NCI-H1417 treated with DMSO at 0.1 percent for 48 hours (cell line): ENCODE measurements at places on chromosomes 11 and 22.

GRCh38 chr11:112392904-112393303, 132.2 kb upstream of the PLET1 start:
- DNase-seq, result peak; percentile 73

- DNase-seq, result no peak
Observed at GRCh38 chr22:32999039-32999815, 59.0 kb downstream of the SYN3 start.

- DNase-seq, result no peak
Observed at GRCh38 chr11:46351606-46352005, 4.3 kb downstream of the DGKZ start.

DNA sequence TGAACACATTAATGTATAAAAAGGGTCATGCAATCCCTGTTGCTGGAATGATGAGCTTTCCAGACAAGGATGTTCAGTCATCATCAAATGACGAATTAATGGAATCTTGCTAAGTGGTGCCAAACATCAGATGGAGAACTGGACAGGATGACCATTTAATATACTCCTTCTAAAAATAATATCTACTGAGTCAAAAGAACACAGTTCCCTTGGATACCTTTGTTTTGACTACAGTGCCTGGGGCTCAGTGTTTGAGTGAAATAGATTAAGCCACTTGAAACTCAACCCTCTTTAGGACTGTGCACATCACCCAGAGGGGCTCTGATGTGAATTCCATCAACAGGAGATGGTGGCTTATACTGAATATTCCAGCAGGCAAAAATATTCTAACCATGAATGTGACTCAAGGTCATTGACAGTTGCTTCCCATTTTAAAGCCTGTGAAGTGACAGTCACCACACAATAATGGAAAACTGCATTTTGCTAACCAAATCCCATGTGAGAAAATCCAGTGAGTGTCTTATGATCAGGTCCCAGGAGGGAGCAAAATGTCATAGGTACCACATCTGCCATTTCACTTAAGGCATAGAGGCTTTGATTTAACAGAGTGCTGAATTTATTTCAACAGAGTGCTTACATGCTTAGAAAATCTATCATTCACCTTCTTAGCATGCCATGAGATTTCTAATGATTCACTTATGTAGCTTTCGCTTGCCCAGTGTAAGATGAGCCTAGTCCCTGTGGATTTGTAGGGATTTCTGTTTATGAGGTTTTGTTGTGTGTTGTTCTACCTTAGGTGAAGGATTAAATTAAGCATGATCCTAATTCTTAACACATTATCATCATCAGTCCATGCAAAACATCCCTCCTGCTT, 41.3 kb upstream of the SLN start:
- no peak for DNase-seq

- no peak for DNase-seq
Observed at GRCh38 chr11:67178878-67179277, 59.8 kb downstream of the KDM2A start.

DNA sequence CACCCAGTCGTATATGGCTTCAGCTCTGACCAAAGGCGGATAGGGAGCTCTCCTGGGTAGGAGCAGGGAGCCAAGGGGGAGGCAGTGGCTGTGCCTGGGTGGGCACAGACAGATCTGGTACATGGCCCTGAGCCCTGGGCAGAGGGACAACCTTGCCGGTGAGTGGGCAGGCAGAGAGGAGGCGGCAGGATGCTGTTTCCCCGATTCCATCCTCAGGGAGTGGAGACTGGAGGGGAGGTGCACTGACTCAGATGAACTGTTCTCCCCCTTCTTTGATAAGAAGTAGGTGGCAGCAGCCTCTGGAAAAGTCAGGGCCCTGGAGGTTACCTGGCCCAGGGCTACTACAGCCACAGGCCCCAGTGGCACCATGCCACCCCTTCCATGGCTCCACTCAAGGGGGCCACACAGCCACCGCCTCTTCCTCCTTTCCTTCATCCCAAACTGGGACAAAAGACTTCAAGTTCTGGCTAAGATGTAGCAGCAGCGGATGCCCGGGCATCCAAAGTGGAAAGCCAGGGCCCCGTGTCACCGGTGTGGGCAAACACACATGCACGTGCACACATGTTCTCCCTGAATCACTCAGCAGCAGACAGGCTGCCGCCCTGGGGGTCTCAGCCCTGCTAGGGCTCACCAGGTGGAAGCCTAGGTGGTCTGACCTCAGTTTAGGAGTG, 13.4 kb downstream of the CXCR5 start:
- no peak for DNase-seq

DNA sequence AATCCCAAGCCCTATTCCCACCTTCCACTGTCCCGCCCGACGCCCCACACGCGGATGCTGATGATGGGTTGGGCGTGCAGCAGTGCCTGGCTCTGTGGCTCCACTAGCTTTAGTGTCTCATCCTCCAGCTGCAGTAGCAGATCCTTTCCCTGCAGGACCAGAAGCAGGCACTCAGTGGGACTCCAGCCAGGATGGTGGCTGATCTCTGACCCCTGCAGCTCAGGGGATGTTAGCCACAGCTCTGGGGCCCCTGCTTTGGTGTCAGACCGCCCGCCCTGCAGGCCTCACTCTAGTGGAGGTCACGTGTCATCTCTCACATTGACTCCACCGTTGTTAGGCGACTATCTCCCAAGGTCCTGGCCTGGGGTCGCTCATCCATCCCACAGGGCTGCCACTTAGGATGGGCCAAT, 11.8 kb downstream of the SMPD1 start:
- no peak for DNase-seq

- DNase-seq, result no peak
Observed at GRCh38 chr22:45305456-45306075, 4.2 kb upstream of the FAM118A start.

GRCh38 chr11:70472240-70472639, 73.9 kb downstream of the CTTN start:
- DNase-seq, result no peak

DNA sequence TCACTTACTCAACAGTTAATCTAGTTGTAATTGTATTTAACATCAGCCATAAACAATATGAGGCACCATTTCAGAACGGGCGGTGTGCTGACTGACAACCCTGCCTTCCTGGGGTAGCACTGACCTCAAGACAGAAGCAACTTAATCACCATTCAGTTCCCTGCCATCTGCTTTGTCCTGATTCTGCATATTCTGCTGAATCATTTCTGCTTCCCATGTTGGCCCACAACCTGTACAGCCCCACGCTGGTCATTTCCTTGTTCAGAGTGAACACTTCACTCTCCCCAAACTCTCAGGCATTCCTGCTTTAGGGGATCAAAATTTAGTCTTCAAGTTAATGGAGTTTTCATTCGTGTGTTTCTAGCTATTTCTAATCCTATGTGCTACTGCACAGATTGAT, 132.3 kb upstream of the ZBED5 start:
- DNase-seq, result no peak

DNA sequence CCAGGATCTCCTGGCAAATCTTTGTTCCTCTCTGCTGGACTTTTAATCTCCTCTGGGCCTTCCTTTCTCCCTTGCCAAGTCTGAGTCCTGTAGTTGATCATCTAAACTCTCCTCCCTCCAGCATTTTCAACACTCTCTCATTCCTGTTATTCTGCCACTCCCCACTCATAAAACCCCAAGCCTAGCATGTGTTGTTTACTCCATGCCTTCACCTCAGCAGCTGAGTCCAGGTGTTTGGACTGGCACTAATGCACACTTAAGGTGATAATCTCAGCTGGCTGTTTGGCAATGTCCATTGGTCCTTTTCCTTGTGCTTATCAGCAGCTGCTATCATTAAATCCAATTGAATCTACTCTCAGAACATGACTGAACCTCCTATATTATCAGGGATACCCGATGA, 876.8 kb upstream of the TENM4 start:
- no peak for DNase-seq

- DNase-seq, result no peak
Observed at GRCh38 chr11:70716216-70716615, 317.9 kb downstream of the CTTN start.

- no peak for DNase-seq
Observed at GRCh38 chr22:17874231-17874905, 100.1 kb upstream of the BID start.

DNA sequence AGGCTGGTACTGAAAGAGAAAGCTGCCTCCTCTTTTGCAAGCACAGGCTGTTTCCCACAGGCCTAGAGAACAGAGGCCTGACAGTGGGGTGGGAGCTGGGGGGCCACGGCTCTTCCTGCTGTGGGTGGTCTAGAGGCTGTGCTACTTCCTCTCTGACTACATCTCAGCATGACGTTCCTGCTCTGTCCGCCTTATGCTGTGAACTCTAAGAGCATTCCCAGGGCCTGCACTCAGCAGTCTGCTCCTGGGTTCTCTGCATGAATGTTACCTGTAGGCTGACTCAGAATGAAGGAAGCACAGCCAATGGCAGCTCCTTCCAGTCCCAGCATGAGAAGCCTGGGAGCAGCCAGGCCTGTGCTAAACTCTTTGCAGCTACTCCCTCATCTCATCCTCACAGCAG, 534.3 kb downstream of the NTM start:
- no peak for DNase-seq

GRCh38 chr11:94787801-94788200, 19.6 kb downstream of the AMOTL1 start:
- no peak for DNase-seq

- DNase-seq, result no peak
Observed at GRCh38 chr11:76510060-76511047, 65.5 kb downstream of the EMSY start.
